ENCODE measurements at places on chromosomes 11 and 22.

DNA sequence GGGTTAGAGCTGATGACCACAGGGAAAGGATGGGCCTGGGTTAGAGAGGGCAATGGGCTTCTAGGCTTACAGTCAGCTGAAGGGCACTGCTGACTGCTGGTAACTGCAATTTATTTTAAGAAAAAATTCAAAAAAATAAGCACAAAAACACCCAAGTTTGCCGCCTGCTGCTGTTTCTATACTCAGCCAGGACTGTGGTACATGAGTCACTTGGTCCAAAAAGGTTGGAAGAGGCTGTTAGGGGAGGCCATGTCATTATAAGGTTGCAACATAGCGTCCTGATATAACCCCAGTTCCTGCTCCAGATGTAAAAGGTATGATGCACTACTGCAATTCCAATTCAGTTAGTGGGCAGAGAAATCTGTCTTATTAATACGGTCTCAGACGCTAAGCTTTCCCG, 98.9 kb downstream of the ETS1 start:
- DNase-seq: no peak

DNA sequence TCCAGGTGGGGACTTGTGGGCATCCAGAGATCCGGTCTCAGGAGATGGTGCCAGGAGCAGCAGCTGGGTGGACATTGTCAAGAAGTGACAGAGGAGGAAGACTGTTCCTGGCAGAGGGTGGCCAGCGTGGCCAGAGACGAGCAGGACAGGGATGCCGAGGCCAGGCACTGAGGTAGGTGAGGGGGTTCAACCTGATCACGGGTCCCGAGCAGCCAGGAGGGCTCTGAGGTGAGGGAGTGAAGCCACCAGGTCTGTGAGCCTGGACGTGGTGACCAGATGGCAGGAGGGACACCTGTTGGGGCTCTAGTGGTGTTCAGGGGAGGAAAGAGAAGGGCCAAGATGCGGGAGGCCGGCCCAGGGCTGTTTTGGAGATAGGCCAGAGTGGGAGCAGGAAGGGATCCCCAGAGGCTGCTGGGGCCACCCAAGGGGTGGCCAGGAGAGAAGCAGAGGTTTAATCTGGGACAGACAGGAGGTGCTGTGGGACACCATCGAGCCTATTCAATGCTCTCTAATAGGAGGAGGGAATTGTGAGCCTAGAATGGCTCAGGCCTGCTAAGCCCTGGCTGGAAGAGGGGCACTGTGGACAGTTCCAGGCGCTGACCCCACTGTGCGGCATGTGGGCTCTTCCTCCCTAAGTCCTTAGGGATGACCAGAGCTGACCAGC, 6.3 kb downstream of the PPM1F start:
- no peak for DNase-seq

DNA sequence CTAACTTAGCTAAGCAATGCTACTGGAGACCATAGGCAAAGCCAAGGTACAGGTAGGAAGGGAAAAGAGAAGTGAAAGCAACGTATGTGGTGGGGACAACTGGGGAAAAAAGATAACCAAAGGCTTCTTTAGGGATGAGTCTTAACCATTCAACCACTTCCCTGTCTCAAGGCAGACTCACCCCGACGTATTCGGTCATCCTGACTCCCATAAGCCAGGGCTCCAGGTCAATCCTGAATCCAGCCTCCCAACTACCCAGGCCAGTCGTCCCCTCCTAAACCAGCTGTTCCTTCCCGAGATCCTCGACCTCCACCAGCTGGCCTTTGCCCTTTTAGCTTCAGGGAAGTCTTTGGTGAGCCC, 330 bp downstream of the ACP2 start:
- DNase-seq: no peak

GRCh38 chr11:39139581-39139980, 2319.9 kb downstream of the LRRC4C start:
- DNase-seq: no peak

DNA sequence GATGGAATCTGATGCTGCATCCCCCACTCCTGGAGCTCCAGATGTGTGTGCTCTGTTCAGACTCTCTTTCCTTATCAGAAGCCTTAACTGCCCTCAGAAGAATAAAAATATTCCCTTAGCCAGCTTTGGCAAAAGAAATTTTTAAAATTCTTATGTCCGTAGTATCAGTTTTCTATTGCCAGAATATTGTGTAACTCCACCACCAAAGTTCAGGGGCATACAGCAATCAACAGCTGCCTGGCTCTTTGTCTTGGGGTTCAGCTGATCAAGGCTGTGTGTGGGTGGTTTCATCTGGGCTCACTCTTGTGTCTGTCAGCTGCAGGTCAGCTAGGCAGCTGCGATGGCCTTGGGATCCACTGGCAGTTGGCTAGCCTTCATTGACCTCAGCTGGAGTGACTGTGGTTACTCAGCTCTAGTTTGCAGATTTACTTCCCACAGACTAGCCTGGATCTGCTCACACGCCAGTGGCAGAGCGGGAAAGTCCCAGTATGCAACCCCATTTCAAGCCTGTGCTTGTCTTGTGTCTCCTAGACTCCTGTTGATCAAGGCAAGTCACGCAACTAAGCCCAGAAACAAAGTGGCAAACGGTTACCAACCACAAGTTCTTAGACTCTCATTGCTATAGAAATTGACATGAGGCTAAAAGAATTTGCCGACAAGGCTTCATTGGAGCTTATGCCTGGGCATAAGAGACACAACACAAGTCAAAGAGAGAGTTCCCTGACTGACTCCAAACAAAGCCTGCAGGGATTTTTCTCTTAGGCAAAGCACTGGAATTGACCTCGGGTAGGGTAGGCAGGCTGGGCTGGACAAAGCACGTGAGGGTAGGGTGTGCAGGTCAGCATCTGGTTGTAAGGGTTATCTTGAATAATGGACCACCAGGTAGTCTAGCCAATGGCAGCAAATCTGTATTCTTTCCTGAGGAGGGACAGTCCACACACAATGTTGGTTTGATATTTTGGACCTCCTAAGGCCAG, 7.5 kb downstream of the TMEM138 start:
- DNase-seq: no peak

DNA sequence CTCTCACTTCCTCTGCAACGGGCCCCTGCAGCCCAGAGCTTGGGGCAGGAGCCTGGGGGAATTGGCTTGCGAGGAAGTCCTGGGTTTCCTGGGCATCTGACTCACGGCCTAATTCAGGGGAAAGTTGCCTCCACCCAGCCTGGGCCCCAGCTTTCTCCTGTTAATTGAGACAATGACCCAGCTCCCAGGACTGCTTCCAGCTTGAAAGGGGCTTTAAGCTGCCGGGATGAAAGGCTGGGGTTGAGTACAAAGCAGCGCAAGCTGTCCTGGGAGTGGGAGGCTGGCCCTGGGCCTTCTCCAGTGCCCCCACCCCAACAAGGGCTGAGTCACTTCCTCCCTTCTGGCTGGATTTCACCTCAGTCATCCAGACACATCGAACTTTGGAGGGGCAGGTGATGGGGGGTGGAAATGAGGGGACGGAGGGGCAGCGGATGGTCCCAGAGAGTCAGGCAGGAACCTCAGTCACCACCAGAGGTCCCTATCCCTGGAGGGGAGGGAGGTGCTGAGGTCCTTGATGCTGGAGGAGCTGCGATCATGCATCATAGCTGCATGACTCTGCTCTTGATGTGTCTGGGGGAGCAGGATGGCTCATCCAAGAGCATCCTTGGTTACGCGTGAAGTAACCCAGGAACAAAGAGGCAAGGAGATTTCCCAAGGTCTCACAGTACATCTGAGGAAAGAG, 30.1 kb upstream of the OAF start:
- DNase-seq: no peak

DNA sequence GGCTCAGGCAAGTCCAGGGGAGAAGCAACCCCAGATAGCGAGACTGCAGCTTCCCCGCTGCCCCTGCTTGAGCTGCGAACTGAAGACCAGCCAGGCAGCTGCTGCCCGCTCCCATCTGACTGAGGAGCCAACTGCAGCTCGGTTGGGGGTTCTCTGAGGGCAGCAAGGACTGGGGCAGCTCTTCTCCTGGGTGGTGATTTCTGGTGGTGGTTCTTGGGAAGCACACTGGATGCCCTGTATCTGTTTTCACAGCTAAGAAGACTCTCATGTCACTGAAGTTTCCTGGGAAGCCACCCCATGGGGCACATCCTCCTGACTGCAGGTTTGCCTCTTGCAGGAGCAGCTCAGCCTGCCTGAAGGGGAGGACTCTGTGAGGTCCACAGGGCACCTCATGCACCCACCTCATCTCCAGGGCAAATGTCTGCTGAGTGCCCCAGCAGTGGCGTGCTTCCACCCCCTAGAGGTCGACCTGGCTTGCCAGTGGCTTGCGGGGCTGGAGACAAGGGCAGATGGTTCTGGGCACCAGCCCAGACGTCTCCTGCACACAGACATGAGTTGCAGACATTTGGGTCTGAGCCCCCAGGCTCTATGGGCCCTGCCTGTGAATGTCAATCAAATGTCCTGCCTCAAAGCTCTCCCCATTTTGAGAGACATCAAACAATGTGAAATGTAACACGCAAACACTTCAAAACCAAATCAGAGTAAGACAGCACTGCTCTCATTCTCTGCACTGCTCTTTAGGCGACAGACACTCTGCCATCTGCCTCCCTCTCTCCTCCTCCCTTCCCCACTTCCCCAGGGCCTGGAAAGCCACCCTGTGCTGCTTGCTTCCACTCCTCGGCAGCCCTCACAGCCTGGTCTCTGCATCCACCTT, 800.9 kb downstream of the BRD1 start:
- DNase-seq: no peak

- DNase-seq: no peak
Measured at GRCh38 chr11:69361466-69361865, 67.5 kb downstream of the MYEOV start.

GRCh38 chr11:132858223-132858622, 674.1 kb downstream of the OPCML start:
- DNase-seq: no peak

DNA sequence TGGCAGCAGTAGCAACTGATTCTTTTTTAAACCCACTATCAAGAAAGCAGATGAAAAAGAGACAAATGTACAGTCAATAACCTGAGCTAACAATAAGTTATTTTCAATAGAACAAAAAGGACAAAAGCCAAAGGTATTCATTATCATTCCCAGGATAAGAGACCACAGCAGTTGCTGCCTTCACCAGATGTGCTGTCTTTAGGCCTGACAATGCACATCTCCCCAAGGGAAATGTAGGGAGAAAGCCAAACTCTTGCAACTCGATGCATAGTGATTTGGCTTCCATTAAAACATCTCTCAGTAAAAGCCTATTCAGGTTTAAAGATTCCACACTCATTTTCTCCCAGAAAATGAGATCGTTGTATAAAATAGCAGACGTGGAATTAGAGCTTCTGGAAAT, 210.7 kb downstream of the METTL15 start:
- DNase-seq: no peak

- no peak for DNase-seq
Measured at GRCh38 chr22:40593460-40594273, 42.9 kb downstream of the MRTFA start.

- DNase-seq: no peak
Measured at GRCh38 chr11:1494650-1495049, 8.1 kb upstream of the MOB2 start.

DNA sequence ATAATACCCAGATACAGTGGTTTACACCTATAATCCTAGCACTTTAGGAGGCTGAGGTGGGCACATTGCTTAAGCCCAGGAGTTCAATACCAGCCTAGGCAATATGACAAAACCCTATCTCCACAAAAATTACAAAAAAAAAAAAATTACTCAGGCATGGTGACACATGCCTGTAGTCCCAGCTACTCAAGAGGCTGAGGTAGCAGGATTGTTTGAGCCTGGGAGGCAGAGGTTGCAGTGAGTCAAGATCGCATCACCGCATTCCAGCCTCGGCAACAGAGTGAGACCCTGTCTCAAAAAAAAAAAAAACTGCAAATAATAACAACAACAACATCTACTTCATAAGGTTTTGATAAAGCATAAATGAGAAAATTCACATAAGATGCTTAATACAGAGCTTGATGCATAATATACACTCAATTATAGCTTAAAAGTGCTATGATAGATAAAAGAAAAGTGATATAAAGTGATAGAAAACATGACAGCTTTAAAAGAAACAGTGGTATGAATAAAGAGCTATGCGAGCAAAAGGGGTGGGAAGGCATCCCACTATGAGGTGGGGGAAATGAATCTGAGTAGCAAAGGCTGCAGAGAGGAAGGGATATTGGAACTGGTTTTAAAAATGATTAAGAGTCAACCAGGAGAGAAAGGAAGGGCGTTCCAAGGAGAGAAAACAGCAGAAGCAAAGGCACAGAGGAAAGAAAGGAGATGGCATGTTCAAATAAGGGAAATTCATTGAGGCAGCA, 197.6 kb downstream of the KIF18A start:
- no peak for DNase-seq

DNA sequence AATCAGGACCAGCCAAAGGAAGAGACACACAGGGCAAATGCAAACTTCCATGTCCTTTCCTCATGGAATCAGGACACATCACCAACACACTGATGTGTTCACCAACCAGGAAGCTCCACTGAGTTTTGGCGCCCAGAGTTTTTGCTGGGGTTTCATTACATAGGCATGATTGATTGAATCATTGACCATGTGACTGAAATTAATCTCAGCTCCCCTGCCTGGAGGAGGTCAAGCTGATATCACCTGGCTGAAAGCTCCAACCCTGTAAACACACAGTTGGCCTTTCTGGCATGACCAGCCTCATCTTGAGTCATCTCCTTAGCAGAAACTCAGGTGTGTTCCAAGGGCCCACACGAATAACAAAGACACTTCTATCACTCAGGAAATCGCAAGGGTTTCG, 133.2 kb downstream of the TRIM29 start:
- DNase-seq: no peak

GRCh38 chr22:17638182-17638431, 450 bp upstream of the BCL2L13 start:
- peak; percentile 82 for DNase-seq

GRCh38 chr11:20087118-20087521, 73.2 kb downstream of the DBX1 start:
- DNase-seq: no peak

DNA sequence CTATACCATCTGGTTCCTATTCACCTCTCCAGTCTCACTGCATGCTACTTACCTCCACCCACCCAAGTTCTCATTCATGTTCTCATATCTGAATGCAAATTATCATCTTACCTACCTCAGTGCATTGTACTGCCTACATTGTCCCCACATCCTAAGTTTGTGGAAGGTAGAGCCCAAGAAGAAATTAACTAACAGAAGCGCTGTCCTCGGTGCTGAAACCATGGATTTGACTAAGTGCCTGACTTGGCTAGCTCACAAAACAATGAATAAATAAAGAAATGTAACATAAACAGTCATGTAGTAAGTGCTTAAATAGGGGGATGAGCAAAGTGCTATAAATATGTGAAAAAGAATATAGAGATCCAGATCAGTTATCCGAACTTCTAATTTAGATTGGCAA, 63.2 kb downstream of the GRIA4 start:
- DNase-seq: no peak

DNA sequence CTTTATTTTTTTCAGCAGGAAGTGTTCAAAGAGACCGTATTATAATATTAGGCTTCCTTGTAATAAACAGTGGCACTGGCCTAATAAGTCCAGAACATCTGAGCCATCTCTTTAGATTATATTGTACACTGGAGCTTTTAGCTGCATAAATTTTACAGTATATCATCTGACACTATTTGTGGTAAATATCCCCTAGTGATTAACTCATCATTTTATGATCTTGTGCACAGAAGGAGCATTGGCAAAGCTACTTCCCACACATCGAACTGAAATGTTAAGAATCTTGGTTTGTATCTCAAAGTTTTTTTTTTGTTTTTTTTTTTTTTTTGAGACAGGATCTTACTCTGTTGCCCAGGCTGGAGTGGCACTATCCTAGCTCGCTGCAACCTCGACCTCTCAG, 162.7 kb downstream of the HIPK3 start:
- DNase-seq: no peak
